ENCODE measurements at places on chromosomes 1 and 21.

DNA sequence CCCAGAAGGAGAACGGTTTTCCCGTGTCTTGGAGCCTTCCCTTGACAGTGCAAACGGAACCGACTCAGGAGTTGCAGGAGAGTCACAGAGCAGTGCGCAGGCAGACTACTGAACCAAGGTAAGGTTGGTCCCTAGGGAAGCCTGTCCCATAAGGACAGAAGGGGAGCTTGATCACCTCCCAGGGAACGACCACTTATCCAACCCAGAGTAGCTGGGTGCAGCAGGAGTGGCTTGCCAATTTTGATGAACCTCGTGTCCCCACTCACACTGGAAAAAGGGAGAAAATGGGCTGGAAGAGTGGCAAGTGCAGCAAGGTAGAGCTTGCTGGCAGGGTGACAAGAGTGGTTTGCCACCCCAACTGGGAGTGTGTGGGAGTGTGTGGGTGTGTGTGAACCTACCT lies 95.1 kb downstream of the LIPI start:
- no peak for DNase-seq

- no peak for DNase-seq
Measured at GRCh38 chr21:41481191-41481590, 26.8 kb downstream of the TMPRSS2 start.

DNA sequence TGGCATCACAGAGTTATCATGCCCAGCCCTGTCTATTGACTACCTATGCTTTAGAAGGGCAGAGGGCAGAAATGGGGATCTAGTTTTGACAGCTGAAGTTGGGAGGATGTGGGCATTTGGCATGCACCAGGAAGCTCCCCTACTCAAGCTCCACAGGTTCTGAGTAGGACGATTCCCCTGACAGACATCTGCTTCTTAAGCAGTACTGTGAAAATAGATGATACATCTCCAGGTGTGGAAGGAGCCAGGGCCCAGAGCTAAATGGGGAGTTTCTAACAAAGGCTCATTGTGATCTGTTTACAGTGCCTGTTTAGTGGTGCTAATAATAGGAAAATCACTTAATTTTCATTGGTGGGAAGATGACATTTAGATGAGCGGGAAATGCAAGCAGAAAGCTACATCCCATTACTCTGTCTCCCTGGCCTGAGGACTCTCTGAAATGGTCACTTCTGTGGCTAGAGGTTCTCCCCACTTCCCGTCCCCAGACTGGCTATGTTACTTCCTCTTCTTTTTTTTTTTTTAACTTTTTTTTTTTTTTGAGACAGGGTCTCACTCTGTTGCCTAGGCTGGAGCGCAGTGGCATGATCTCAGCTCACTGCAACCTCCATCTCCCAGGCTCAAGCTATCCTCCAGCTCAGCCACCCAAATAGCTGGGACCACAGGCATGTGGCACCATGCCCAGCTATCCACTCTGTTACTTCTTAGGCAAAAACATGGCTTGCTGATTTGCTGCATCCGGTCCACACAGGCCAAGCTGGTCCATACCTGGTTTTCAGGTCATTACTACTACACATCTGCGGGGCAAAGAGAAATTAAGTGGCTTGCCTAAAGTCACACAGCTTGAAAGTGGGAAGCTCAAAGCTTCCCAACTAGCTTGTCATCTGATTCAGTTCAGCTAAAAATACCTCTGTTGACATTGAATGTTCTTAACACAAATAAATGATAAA lies 23.2 kb upstream of the CNIH3 start:
- DNase-seq = peak; percentile 19

DNA sequence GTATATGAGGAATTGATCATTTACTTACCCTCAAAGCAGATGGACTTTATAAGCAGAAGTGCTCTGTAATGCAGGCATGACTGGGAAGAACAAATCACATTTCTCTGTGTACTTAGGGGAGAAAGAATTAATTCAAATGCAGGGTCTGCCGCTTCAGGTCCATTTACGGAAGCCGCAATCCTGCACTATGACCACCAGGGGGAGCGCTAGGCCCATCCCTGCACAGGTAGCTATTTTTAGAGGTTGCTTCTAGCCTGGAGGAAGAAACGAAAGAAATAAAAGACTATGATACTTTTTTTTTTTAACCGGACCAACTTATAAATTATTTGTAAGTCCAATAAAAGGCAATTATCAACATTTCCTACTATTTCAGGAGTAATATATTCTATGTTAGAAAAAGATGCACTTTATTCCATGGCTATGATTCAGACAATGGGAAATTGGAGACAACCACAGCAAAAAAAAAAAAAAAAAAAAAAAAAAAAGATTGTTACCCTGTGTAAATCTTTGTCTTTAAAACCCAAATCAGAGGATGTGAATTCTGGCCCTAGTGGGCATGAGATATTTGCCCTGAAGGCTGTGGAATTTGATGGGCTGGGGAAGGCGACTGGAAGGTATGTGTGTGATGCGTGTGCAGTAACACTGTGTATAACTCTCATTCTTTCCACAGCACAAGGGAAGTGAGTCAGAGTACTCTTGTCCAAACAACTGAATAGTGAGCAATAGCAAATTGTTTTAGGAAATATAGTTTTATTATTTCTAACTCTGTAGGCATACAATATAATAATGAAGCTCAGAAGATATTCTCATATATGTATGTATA lies 12.9 kb upstream of the FYB2 start:
- peak; percentile 94 for DNase-seq

DNA sequence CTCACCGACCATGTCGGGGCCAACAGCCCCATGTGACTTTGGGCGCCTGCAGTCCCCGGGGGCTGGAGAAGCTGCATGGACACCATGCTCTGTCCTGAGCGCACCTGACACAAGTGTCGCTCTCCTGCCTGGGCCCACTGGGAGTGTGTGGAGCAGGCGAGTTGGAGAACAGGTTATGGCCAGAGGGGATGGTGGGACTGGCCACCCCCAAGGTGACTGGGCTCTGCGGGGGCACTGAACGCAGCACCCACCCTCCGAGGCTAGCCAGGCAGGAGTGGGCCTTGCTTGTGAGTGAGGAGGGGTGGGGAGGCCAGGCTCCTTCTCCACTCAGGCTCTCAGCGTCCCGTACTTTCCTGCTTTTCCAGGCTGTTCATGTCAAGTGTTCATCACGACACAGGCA lies 35.6 kb downstream of the SNAP47 start:
- DNase-seq = no peak

DNA sequence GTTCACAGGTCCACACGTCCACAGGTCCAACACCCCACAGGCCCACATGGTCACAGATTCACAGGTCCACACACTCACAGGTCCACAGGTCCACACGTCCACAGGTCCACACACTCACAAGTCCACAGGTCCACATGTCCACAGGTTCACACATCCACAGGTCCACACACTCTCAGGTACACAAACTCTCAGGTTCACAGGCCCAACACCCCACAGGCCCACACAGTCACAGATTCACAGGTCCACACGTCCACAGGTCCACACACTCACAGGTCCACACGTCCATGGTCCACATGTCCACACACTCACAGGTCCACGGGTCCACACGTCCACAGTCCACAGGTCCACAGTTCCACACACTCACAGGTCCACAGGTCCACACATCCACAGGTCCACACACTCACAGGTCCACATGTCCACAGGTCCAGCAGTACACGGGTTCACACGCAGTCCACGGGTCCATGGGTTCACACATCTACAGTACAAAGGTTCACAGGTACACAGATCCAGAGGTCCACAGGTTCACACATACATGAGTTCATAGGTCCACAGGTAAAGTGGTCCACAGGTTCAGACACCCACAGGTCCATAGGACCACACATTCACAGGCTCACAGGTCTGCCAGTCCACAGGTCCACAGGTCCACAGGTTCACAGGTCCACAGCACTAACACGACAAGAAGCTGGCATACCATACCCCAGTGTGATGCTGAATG lies 39.3 kb upstream of the COL6A2 start:
- no peak for DNase-seq

DNA sequence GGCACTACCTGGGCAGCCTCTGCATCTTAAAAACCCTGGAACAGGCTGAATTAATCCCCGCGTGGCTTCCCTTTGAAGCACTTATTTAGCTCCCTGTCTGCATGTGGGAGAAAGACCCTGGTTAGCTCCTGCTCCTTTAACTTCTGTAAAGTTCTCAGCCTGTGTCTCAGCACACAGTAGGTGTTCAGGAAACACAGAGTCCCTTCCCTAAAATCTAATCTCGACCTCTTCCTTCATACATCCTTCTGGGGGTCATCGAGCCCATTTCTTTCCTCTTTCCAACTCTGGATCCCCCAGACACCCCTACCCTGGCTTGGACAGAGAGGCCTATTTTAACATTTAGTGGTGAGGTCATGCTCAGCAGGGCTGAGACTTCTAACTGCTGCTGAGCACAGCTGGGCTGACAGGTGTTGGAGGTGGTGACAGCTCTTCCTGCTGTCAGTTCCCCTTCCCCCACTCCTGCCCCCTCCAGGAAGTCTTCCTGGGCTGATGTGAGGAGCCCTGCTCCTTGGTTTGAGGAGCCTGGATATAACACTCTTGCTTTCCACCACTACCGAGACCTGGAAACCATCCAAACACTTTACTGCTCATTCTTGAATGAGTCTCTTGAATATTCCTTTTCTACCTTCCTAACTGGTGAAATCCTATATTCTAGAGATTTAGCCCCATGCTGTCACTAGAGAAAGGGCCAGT lies 5.3 kb downstream of the E2F2 start:
- DNase-seq = peak; percentile 18

DNA sequence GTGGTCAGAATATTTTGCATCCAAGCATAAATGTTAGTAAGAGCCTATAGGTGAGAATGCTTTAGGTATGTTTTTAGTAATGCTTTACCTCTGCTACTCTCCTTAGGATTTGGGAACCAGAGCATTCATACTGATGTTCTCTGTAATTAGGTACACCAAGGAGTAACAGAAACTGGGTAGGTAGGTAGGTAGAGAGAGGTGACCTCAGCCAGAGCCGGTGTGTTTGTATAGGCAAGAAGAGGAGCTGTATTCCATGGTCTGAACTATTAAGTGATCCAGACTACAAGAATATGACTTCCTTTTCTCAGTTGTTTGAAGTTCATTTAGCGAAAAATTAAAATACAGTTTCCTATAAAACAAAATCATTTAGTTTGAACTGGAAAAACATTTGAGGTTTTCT lies 108.5 kb downstream of the SDCCAG8 start:
- no peak for DNase-seq

- DNase-seq = peak; percentile 20
Measured at GRCh38 chr21:36964827-36965719, 1.4 kb downstream of the HLCS start.

- no peak for DNase-seq
Measured at GRCh38 chr1:167412920-167413319, 105.4 kb downstream of the CD247 start.

- peak; percentile 45 for DNase-seq
Measured at GRCh38 chr1:46248122-46248920, 758 bp downstream of the RAD54L start.

DNA sequence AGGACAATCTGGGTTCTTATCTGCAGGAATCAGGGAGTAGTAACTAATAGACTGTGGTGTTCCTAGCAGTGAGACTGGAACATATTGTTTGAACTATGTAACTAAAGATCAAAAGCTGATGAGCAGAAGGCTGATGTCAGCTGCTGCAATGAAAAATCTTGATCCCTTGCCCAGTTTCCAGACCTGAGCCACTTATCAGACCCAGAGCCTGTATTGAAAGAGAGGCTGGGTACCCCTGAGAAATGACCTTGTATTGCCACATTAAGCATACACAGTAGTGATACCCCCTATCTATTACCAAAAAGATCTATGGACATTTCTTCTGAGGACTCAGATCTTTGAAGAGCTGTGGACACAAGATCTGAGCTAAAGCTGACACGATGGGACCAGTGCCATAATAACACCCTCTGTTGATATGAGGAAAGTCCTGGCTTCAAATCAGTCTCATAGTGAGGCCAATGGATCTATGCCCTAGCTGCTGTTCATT lies 178.0 kb upstream of the GALNT2 start:
- no peak for DNase-seq

GRCh38 chr21:33976082-33977016 lies 60.7 kb upstream of the ATP5PO start:
- peak; percentile 66 for DNase-seq

DNA sequence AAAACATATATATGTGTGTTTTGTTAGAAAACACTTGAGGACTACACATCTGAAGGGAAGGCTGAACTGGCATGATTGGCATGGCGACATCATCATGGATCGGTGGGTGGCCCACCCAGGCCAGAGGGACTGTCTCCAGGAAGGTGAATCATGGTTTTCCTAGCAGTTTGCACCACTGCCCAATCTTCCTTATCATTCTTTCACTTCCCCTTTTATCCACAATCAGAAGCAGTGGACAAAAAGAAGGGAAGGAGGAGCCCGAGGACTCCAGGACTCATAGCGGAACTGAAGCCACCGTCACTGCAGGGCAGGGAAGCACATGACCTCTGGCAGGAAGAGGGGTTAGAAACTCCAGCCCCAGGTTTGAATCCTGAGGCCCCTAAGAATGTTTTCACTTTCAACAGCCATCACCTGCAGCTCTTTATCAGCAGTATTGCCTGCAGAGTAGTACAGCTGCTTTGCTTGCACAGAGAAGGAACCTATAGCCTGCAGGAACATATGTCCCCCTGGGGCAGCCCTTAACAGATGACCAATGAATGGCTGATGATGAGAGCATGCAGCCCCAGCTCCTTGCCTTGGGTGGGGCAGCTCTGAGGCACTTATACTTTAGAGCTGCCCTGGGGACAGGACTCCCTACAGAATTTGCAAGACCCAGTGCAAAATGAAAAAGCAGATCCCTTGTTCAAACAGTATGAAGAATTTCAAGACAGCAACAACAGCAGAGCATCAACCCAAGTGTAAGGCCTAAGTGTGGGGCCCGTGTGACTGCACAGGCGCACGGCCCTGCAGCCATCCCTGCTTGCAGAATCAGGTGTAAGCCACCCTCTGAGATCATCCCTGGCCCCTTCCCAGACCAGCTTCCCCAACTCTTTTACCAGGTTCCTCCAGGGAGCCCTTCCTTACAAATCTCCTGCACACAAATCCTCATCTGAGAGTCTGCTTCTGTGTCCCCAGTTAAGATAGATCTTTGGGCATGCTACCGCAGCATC lies 241.8 kb upstream of the IRF2BP2 start:
- DNase-seq = peak; percentile 29

DNA sequence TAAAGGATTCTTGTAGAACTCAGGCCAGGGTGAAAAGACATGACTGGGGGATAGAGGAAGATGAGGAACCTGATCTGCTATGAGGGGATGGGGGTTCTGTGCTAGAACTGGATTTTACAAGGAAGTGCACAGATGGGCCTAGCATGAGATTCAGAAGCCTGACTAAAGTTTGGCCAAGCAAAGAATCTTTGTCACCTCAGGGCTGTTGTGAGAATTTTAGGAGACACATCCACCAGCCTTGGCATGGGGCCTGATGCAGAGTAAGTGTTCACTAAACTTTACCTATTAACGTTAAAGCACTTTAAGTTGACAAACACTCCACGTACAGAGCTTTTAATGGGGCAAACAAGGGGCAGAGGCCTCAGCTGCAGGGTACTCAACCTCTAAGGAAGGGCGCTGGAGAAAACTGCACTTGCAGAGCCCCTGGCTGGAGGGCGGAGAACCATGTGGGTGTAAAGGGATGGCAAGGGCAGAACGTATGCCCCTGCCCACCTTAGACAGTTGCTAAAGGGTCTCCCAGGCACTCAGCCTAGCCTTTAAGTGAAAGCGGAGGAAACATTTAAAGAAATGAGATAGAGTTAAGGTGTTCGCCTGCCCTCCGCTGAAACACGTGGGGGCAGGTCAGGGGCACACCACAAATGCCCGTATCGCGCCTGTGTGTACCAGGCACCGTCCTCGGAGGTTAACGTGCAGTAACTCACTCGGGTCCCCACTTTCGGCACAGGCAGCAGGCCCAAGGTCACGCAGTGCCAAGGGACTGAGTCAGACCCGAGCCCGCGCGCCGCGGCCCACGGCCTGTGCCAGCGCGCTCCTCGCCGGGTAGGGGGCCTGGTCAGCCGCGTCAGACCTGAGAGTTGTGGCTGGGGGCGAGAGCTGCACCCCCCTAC lies 990 bp upstream of the MRPS6 start:
- peak; percentile 20 for DNase-seq

All from eye (tissue), 1 donor.